ENCODE measurements at places on chromosomes 2 and 18.

GRCh38 chr2:236856848-236857235 is 228.8 kb upstream of the COPS8 start:
- DNase-seq: no peak

DNA sequence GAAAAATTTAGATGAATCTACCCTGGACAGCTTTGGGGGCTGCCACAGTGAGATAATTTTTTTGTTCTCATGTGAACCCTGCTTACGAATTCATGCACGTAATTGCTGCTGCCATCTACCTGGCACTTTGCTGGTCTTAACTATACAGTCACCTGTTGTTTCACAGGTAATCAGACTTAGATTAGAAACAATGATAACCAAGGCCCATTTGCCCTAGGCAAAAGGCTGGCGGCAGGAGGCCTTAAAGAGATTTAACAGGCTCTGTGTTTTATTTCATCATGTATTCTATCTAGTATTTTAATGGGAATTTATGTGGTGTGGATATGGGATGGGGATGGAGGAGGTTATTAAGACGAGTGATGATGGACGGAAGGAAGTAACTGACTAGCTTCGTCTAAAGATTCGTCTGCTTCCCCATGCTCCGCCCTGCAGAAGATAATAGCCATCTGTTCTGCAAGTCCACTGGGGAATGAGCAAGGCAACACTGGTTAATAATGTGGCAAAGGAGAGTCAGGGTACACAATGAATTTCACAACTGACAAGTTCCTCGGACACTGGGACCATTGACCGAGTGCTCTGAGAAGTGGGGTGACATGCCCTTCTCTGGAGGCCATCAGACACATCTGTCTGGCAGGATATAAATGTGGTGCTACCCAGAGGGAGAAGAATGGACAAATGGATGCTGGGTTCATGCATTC is 291.8 kb upstream of the TNP1 start:
- DNase-seq: no peak

- no peak for DNase-seq
These were observed 8.5 kb downstream of the HS6ST1 start for GRCh38 chr2:128310094-128310716.

DNA sequence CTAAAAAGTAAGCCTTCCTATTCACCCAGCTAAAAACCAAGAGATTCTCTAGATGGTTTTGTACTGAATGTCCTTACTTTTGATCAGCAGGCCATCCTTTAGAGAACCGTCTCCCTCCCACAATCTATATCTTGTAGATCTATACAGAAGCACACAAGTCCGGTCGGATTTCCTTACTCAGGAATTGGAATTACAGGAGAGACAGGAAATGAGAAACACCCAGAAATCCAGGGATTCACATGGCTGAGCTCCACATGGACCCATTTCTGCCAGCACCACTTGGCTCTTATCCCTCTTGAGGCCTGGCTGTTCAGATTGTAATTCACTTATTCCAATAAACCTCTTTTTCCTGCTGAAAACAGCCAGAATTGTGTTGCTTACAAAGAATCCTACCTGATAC is 4.5 kb downstream of the OLA1 start:
- DNase-seq: no peak

GRCh38 chr2:29765721-29766120 is 155.7 kb downstream of the ALK start:
- no peak for DNase-seq

- no peak for DNase-seq
These were observed 44.4 kb upstream of the LRRTM1 start for GRCh38 chr2:80348953-80349352.

DNA sequence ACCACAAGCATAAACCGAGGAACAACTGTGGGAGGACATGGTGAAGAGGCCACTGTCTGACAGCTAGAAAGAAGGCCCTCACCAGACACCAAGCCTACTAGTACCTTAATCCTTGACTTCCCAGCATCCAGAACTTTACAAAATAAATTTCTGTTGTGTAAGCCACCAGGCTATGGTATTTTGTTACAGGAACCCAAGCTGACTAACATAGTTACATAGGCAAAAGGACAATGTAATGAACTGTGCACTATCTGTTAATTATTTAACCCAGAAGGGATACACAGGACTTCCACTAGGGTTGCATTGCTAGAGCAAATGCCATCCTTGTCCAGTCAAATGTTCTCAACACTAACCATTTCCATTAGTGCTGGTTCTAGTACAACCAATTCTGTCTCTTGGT is 47.7 kb upstream of the DOK6 start:
- no peak for DNase-seq

DNA sequence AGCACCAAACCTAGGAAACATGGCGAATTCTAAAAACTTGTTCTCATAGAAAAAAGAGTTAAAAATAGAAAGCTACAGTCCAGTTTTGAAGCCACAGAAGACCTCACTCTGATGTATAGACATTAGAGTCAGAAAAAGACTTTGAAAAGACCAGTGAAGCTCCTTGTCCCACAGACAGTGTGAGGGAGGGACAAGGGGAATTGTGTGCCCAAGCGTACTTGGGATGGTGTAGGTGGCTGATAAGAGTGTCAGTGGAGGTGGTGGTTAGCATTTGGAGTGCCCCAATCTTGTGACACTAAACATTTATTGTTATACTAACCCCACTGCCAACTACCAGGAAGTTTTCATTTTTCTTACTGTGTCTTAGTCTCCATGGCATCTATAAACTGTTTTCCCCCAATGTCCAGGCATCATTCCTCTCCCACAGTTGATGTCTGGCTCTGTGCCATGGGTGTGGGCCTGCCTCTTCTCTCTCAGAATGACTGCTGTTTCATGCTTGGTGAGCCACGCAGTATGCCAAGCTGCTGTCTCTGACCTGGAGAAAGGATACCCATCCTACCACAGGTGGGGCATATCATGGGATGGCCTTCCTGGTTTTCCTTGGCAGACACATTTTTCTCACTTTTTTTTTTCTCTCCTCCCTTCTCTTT is 161.4 kb downstream of the RPIA start:
- DNase-seq: no peak

DNA sequence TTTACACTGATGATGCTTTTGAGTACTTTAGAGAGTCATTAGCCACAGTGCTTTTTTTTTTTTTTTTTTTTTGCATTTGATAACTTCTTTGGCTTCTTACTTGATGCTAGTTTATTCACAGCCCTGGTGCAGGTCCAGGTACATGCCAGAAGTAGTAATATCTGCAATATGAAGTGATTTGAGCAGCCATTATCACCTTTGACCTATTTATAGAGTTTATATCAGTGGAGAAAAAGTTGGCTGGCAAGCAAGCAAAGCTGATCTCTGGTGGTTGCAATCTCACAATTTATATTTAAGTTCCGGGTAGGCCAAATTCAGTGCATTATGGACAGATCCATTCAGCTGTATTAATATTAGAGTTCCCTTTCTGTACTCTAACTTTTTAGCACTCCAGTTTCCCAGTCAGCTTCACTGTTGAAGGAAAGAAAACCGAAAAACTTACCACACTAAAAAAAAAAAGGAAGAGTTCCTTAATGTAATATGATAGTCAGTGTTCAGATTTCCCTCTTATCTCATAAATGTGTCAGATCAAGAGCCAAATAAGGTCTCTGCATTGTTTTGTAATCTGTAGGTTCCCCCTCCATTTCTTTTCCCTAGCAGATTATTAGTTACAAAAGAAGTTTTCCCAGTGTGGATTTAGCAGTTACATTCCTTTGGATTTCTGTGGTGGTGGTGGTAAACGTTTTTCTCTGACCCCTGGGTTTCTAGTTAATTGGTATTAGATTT is 78.6 kb downstream of the HAUS1 start:
- no peak for DNase-seq

GRCh38 chr2:112032689-112033465 is 22.2 kb upstream of the TMEM87B start:
- no peak for DNase-seq

DNA sequence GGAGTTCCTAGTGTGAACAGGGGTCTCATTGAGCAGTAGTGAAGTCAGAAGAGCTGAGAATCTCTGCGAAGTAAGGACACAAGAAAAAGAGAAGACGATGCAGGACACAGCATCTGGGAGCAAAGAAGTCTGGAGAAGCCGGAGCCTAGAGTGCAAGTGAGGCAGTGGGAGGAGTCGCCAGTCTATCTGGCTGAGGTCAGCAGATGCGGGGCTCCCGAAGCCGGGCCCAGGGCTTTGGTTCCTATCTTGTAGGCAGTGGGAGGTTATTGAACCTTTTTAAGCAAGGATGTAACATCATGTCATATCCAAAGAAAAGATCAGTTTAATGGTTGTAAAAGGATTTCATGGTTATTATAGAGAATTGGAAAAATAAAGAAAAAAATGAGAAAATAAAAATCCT is 90.8 kb upstream of the KCTD1 start:
- DNase-seq: no peak

GRCh38 chr18:32010124-32010721 is 8.4 kb upstream of the RNF125 start:
- DNase-seq: no peak

DNA sequence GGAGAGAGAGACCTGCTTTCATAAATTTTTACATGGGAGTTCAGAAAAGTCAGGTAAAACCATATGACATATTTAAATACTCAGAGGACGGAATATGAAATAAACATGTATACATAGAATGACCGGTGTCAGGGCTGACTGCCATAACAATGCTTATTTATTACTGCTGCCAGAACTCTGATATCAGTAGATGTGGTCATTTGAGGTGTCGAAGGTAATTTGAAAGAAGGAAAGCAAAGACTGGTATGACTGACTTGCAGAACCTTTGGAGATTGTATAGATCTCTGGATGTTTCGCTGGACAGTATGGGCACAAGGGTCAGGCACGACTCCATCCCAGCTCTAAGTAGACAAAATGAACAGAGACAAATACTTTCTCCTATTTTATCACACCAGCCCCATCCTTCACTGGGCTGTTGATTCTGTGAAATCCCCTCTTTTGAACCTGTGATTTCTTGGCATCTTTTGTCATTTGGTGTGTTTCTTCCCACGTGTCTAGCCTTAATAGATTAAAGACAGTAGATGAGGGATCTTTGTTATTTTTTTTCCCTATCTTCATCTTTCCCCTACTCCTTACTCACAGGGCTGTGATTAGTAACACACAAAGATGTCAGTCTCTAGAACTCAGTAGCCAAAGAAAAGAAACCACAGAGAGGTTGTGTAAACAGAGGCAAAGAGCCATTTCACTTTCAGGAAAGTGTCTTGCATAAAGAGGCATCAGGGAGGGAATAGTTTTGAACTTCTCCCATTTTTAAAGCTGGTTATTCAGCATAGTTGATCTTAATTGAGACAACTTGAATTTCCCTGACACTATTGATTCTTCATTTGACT is 61.6 kb downstream of the ICOS start:
- no peak for DNase-seq

GRCh38 chr2:51997571-51997970 is 965.6 kb upstream of the NRXN1 start:
- no peak for DNase-seq

- DNase-seq: no peak
These were observed 29.0 kb downstream of the LPIN1 start for GRCh38 chr2:11775384-11775783.
